ENCODE measurements at places on chromosomes 3 and 15.

- no peak for DNase-seq
These were observed 65.0 kb downstream of the AQR start for GRCh38 chr15:34904527-34904926.

DNA sequence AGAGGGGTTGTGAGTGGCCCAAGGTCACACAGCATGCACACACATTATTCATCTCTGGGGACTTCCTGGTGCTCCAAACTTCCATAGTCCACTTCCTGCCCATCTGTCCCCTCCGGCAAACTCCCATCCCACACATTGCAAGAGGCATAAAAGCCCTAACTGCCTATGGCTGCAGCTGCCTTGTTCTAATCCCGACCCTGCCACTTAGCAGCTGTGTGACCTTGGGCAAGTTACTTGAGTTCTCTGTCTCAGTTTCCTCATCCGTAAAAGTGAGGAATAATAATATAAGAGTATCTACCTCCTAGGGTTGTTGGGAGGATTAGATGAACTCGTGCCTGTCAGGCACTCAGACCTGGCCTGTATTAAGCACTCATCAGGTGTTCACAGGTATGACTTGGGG lies 84.2 kb downstream of the SMAD6 start:
- DNase-seq = no peak

- DNase-seq = no peak
These were observed 70.0 kb upstream of the LIMD1 start for GRCh38 chr3:45524565-45524964.

- DNase-seq = no peak
These were observed 8.8 kb upstream of the MESP1 start for GRCh38 chr15:89759835-89760234.

DNA sequence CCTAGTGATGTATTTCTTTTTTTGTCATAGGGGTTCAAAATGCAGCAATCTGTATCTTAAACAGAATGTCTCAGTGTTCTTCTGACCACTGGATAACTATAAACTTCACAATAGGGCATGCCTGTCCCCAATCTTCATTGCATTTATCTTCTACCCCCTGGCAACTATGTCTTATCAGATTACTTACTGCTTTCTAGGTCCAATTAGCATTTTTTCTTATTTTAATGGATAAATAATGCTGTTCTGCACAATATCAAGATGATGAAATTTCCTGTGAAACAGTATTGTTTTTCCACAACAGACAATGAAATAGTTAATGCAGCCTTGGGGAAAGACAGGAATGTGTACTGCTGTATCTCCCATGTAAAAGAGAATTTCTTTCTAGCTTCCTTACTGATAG lies 432.1 kb downstream of the NSUN3 start:
- DNase-seq = no peak

DNA sequence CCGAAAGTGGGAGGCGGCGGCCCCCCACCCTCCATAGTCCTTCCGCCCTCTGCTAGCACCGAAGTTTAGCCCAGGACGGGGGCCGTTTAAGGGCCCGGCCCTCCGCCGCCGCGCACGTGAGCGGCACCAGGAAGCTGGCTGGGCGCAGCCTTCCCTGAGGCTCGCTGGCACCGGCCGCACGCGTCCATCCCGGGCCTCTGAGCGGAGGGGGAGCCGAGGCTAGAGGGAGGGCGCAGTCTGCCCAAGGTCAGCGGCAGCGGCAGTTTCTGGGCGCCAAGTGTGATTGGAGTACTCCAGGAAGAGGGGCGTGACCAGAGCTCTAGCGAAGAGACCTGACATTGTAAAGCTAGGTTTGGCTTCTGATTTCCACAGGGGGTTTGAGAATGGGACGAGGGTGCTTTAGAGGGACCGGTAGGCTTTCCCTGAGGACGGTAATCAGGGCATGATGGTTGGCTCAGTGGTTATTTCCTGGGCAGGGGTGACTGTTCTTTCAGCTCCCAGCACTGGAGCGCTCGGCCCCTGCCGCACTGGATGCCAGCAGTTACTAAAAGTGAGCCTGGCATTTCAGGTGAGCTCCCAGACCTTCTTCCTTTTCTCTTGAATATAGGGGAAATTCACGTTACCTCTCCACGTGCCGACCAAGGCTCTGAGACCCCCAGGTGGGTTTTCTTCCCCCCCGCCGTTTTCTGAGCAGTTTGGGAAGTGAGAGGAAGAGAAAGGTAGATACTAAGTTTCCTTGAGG lies 853 bp downstream of the TEX264 start:
- no peak for DNase-seq

- DNase-seq = no peak
These were observed 33.6 kb downstream of the BTD start for GRCh38 chr3:15635121-15635661.

DNA sequence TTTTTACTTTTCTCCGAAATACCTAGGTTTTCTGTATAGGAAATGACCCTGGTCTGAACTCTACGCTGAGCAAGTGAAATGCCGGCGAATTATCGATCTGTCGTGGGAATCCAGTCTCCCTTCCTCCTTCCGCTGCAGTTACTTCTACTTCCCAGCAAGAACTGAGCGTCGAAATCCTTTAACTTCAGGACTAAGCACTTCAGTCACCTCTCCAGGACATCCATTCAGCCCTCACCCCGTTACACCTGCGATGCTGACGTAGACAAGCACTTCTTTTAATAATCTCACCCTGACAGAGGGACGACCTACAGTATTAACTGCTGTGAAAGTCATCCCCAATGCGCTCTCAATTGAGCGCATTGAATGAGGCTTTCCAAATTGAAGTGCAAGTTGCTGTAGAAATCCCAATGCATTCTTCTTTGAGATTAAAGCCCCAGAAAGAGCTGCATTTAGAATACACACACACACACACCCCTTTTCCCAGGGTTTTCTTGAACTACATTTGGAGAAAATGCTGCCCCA lies 1.3 kb downstream of the TOP2B start:
- no peak for DNase-seq

GRCh38 chr15:40702077-40702476 lies 7.1 kb downstream of the RAD51 start:
- DNase-seq = no peak

DNA sequence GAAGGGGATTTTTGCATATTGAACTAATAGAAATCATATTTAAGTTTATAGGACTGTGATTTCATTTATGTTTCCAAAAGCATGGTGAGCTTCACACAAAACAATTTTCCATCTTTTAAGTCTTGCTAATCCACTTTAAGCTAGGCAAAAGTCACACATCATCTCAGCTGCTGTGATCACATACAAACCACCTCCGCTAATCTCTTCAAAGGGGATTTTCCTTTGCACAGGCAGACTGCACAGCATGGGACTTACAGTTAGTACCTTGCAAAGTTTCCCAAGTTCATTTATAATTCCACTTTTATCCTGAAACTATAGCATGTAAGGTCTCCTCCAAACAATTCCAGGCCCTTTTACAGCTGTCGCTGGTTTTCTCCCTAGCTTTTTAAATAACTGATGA lies 225.1 kb upstream of the CNTN3 start:
- DNase-seq = no peak

GRCh38 chr15:89662893-89663626 lies 7.8 kb upstream of the KIF7 start:
- DNase-seq = peak; percentile 16

DNA sequence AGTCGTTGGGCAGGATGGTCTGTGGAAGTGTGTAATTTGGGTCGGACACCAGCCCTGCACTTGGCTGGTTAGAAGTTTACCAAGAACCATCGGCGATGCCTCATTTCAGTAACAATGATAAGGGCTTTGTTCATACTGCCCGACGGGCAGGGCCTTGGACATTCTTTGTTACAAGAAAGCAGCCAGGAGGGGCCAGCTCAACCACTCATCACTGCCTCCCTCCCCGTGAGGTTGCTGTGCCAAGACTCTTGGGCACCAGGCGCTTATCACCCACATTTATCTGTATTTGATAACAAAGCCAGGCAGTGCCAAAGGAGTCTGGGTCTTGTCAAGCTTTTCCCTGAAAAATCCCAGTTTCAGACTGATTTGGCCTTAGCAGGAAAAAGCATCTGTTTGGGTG lies 235.0 kb downstream of the ADAMTS17 start:
- no peak for DNase-seq

DNA sequence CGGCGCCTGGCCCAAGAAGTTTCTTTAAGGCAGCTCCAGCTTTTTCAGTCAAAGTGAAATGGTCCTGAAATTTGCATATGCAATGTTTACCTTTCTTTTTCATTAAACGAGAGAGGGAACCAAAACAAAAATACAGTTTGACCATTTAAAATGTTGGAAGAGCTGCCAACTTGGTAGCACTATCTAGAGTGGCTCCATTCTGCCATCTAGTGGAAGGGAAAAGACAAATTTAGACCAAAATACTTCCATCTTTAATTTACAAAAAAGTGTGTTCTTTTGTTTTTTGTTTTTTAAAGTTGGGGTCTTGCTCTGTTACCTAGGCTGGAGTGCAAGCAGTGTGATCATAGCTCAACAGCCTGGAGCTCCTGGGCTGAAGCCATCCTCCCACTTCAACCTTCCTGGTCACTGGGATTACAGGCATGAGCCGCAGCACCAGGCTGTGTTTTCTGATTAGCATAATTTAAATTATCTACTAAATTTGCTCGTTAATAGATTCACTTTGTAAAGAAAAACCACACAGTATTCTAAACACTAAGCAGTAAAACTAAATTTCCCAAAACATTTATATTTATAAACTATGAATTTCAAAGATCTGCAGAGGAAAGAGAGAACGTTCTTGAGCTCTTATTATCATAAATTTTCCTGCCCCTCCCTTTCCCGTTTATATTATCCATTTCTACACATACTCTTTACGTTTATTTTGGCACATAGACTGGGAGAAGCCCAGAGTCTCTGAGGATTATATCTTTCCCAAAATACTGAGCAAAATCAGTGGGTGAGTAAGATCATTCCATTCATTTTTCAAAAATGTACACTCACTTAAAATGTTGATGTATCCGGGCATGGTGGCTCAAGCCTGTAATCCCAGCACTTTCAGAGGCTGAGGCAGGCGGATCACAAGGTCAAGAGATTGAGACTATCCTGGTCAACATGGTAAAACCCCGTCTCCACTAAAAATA lies 15.4 kb upstream of the RFC4 start:
- DNase-seq = no peak

DNA sequence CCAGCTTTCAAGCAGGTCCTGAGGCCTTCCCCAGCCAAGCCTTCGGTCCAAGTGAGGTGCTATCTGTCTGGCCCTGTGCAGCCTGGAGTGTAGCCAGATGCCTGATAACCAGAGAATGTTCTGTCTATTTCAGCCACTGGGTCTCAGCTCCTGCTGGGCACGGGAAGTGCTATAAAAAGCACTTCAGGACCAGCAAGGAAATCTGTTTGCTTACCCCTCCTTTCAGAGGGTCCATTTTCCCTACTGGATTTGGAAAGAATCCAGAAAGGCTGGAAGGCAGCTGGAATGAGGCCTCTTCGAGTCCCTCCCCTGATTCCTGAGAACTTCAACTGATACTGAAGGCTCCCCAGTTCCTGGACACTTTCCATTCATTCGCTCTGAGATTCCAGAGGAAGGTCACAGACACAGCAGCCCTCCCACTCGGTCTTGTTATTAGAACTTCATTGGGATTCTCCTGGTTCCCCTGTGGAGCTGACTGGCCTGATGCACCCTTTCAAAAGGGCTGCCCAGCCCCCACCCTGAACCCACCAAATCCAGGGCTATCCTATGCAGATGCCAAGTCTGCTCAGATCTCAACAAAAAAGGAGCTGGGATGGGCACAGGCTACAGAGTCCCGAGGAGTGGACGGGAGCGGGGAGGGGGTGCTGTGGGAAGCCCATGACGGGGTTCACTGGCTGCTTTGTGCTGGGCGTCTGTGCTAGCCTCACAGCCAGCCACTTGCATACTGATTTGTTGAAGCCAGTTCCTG lies 70.4 kb downstream of the UMPS start:
- no peak for DNase-seq

GRCh38 chr3:44041726-44042125 lies 200.0 kb upstream of the TOPAZ1 start:
- no peak for DNase-seq

DNA sequence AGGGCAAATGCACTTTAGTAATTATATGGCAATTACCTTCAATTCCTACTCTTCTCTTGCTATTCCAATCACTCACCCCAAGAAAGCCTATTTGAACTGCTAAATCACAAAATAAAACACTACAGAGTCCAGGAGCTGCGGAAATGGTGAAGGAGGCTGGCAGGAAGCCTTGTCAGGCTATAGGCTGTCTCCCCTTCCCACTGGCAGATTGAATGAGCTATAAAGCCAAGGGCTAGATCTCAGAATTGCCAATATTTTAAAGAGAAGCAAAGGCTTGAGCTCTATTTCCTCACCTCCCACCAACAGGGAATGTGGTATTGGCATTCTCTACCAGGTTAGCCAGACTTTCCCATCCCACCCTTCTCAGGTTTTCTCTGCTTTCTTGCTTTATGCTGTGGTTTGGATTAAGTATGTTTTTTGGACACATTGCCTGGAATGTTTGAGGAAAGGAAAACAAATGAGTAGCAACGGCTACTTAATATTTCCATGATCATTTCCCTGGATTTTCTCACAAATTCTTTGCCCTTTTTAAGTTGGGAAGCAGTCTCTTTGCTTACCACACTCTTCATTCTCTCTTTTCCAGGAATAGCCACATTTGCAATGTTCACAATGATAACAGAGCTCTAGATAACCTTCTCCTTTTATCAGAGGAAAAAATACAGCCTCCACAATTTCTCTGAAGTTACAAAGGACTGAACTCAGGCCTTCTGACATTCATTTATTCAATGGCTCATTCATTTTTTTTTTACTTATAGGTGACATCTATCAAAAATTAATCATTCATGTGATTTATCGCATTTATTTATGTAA lies 1125.4 kb downstream of the ROBO1 start:
- DNase-seq = no peak

GRCh38 chr3:126464997-126465396 lies 10.7 kb downstream of the ZXDC start:
- DNase-seq = no peak

DNA sequence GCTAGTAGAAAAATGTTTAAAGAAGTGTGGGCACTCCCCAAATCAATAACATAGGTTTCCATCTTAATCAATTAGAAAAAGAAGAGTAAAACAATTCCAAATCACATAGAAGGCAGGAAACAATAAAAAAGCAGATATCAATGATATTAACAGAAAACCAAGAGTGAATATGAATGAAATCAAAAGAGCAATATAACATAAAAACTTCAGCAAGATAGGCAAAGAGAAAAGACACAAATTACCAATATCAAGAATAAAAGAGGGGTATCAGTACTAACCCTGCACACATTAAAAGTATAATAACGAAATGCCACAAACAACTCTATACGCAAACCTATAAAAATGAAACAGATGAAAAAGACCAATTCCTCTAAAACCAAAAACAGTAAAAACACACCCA lies 19.6 kb downstream of the DMXL2 start:
- no peak for DNase-seq
